ENCODE measurements at places on chromosomes 4 and X. TPM values are rescaled to one million over a fixed set of nuclear protein-coding genes. Genes with fewer than 3 reads are reported as not detected.

The NDST3 gene
- not detected for total RNA-seq

DNA sequence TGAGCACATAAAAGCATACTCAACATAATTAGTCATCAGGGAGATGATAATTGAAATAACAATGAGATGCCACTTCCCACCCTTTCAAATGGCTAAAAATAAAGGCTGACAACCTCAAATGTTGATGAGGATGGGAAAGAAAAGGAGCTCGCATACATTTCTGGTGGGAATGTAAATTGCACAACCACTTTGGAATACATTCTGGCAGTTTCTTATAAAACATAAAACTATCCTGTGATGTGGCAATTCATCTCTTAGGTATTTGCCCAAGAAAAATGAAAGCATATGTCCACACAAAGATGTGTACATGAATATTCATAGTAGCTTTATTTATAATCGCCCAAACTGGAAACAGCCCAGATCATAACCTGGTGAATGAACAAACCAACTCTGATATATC lies 687 bp upstream of the ZNF275 start:
- no peak for DNase-seq

The NIPAL1 gene
- 1.4 TPM for total RNA-seq

- DNase-seq = no peak
Observed at GRCh38 chrX:115289465-115289864, at the start of gene LUZP4. LUZP4 (plus strand) TSS chrX:115289715; CDS start chrX:115289760, 45 bp downstream.

All from naive thymus-derived CD4-positive, alpha-beta T cell (primary cell).